Upper lobe of left lung (tissue), 6 donors: ENCODE measurements at places on chromosomes 16 and 17.

GRCh38 chr17:4931963-4932362, at the start of gene GP1BA:
GP1BA (plus strand) TSS chr17:4932277; CDS start chr17:4932605, 328 bp downstream.
- no peak for DNase-seq
- H3K36me3 ChIP-seq, result peaks cover 9% of the 10 kb centered on the region
- no peak within 1 kb of the TSS for H3K27ac ChIP-seq
- peaks cover 13% of the 10 kb centered on the region for H3K4me1 ChIP-seq
- H3K27me3 ChIP-seq, result no peaks in the 10 kb centered on the region

- H3K36me3 ChIP-seq, result no peaks in the 10 kb centered on the region
- H3K27me3 ChIP-seq, result no peaks in the 10 kb centered on the region
Measured at GRCh38 chr17:72560303-72561247, 439.8 kb downstream of the SOX9 start.

GRCh38 chr17:59874376-59874775, 18.4 kb downstream of the TUBD1 start:
- H3K27ac ChIP-seq, result no peak overlapping the region
- no peak for DNase-seq
- H3K4me1 ChIP-seq, result no peaks in the 10 kb centered on the region
- H3K4me3 ChIP-seq, result no peak overlapping the region

DNA sequence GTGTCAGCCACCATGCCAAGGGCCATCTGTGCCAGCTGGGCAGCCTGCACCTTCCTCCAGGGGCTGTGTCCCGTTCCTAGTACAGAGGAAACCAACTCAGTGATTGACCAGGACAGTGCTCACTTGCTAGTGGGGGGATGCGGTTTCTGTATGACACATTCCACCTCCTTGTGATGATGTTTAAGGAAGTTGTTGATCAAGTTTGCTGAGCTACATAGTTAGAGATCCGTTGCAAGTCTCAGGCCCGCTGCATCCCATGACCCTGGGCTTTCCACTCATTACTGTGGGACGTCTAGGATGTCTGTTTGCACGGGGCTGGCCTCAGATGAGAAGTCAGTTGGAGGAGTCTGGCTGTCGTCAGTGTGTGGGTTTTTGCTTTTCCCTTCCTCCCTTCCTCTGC, 33.6 kb downstream of the RNF213 start:
- peaks cover 100% of the 10 kb centered on the region for H3K36me3 ChIP-seq
- peak overlapping the region; percentile 37 for H3K27ac ChIP-seq
- H3K27me3 ChIP-seq, result no peaks in the 10 kb centered on the region
- no peak overlapping the region for H3K4me3 ChIP-seq

DNA sequence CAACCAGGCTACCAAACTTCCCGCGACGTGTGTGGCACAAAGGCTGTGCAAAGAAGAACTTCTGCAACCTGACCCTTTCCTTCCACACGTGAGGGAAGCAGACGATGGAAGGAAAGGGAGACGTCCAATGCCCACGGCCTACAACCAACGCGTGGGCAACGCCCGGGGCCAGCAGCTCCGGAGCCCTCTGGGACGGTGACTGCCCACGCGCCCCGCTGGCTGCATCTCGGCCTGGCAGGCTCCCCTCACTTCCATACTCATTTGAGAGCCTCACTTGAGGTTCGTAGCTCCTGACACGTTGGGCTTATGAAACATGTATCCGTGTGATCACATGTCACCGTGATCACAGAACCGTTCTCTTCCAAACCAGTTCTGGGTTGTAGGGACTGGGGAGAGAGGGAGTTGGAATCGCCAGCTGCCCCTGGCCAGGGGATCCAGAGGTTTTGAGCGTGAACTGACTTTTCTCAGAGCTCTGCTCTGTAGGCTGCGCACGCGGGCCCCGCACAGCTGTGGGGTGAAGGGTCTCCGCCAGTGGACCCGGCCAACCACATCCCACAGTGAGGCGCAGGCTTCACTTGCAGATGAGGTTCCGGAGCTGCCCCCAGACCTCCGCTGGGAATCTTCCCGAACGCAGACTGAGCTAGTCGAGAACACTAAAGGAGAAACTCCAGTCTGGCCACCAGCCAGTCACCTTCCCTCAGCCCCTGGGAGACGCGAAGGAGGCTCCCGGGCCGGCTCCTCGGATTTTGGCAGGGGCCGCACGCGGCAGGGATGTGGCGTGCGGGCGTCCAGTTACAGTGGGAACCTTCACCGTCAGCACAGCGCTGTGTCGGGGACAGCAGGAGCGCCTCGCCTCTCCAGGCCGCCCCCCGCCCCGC, 1.0 kb downstream of the LMF1 start:
- H3K36me3 ChIP-seq, result no peaks in the 10 kb centered on the region
- peak overlapping the region; percentile 86 for H3K27ac ChIP-seq
- peak overlapping the region; percentile 71 for H3K4me3 ChIP-seq
- DNase-seq, result peak; percentile 66
- H3K27me3 ChIP-seq, result no peaks in the 10 kb centered on the region

GRCh38 chr17:80034791-80035686, 633 bp downstream of the TBC1D16 start:
- DNase-seq, result no peak
- no peaks in the 10 kb centered on the region for H3K36me3 ChIP-seq
- peaks cover 25% of the 10 kb centered on the region for H3K4me1 ChIP-seq
- peak overlapping the region; percentile 64 for H3K27ac ChIP-seq

- no peak overlapping the region for H3K27ac ChIP-seq
- peaks cover 39% of the 10 kb centered on the region for H3K4me1 ChIP-seq
- H3K4me3 ChIP-seq, result no peak overlapping the region
- H3K36me3 ChIP-seq, result no peaks in the 10 kb centered on the region
Measured at GRCh38 chr16:84614623-84614967, 3.3 kb downstream of the COTL1 start.

- no peak overlapping the region for H3K4me3 ChIP-seq
- no peaks in the 10 kb centered on the region for H3K27me3 ChIP-seq
- H3K36me3 ChIP-seq, result no peaks in the 10 kb centered on the region
- peaks cover 4% of the 10 kb centered on the region for H3K4me1 ChIP-seq
- H3K27ac ChIP-seq, result no peak overlapping the region
- DNase-seq, result peak; percentile 76
Measured at GRCh38 chr16:986925-987582, 5.5 kb downstream of the SOX8 start.

DNA sequence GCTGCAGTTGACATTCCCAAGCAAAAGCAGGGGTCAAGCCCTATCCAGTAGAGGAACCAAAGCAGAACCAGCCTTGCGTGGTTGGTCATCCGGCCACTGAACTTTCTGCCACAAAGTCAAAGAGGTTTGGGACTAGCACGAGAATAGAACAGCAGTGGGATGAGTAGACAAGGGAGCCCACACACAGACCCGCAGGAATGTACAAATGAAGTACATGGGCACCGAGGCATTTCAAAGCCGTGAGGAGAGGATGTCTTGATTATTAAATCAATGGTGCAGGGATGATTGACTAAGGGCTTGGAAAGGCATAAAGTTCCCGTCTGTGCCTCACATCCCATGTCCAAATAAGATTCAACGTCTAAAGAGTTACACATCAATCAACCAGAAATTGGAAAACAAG, 81.8 kb upstream of the TBC1D3K start:
- no peak for DNase-seq
- H3K27me3 ChIP-seq, result no peaks in the 10 kb centered on the region
- H3K4me1 ChIP-seq, result peaks cover 8% of the 10 kb centered on the region
- H3K36me3 ChIP-seq, result no peaks in the 10 kb centered on the region
- no peak overlapping the region for H3K4me3 ChIP-seq

- peak; percentile 91 for DNase-seq
- peak within 1 kb of the TSS; percentile 61 for H3K4me3 ChIP-seq
- peak within 1 kb of the TSS; percentile 83 for H3K27ac ChIP-seq
Measured at GRCh38 chr17:47957591-47958490, at the start of gene PRR15L. PRR15L (minus strand) TSS chr17:47957883; CDS start chr17:47953234, 4,649 bp downstream.

DNA sequence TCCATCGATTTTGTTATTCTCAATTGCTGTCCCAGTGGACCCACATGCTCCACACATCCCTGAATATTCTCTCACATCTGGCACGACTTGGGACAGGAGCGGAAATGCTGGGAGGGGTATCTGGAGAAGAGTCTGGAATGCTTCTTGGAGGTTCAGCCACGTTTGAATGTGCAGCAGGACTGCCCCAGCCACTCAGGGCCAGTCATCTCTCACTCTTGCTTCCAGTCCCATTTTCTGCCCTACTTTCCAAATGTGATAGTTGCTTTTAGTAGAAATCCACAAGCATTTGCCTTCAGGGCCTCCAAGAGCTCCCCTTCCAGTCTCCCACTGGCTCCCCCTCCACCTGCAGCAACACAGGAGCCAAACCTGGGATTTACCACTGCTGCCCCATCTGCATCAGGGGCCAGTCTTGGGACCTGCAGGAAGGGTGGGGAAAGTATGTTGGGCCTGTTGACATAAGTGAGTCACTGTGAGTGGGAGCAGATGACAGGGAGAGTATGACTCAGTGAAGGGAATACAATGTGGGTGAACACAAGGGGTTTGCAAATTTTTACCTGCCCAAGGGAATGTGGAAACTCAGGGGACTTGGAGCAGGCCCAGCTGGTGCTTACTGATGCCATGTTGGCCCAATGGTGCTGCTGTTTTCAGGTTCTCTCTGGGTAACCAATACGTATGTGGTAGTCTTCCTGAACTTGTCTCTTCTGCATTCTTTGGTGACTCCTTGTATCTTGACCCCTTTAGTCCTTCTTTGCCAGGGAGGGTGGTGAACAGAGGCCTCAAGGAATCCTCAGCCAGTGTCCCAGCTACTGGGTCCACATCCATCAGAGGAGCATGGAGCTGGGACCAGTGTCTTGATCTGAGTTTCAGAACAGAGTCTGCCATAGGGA, 78.8 kb upstream of the CRHR1 start:
- peak; percentile 21 for DNase-seq
- no peak overlapping the region for H3K27ac ChIP-seq
- H3K27me3 ChIP-seq, result no peaks in the 10 kb centered on the region

- H3K27me3 ChIP-seq, result no peaks in the 10 kb centered on the region
- H3K4me3 ChIP-seq, result no peak overlapping the region
- no peak for DNase-seq
- no peak overlapping the region for H3K27ac ChIP-seq
Measured at GRCh38 chr17:38654411-38655398, 20.1 kb downstream of the EPOP start.

DNA sequence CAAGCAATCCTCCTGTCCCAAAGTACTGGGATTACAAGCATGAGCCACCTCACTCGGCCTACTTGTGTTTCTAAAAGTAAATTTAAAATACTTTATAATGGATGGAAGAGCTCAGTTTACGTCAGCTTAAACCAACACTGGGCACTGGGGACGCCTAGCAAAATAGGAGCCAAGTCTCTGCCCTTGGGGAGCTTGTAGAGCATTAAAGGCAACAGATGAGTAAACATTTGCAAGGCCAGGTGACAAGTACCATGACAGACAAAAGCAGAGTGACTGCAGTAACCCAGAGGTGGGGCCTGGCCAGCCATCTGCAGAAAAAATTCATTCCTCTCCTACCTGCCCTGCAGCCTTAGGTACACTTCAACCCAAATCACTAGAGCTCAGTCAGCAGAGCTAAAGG, 12.1 kb upstream of the NLK start:
- no peaks in the 10 kb centered on the region for H3K4me1 ChIP-seq
- H3K27me3 ChIP-seq, result no peaks in the 10 kb centered on the region
- H3K4me3 ChIP-seq, result no peak overlapping the region
- no peak overlapping the region for H3K27ac ChIP-seq
- DNase-seq, result no peak
- H3K36me3 ChIP-seq, result no peaks in the 10 kb centered on the region

- no peaks in the 10 kb centered on the region for H3K27me3 ChIP-seq
- H3K4me1 ChIP-seq, result peaks cover 79% of the 10 kb centered on the region
- H3K36me3 ChIP-seq, result peaks cover 74% of the 10 kb centered on the region
- H3K27ac ChIP-seq, result peak overlapping the region; percentile 87
- H3K4me3 ChIP-seq, result no peak overlapping the region
- no peak for DNase-seq
Measured at GRCh38 chr17:82240506-82241182, 11.8 kb downstream of the SLC16A3 start.
